ENCODE measurements at places on chromosomes 12 and 14. TPM values are rescaled to one million over a fixed set of nuclear protein-coding genes. Genes with fewer than 3 reads are reported as not detected.
A peak's percentile ranks its signal among the peaks of the same experiment; 100 is the strongest.

NKX2-1 gene
- not detected for total RNA-seq

KRT79 gene
- total RNA-seq, result not detected

MYH6 gene
- 0.28 TPM for total RNA-seq

HOXC4 gene
- total RNA-seq, result 2.3 TPM

PRKD1 gene
- 0.61 TPM for total RNA-seq

PLA2G1B gene
- total RNA-seq, result not detected

DNA sequence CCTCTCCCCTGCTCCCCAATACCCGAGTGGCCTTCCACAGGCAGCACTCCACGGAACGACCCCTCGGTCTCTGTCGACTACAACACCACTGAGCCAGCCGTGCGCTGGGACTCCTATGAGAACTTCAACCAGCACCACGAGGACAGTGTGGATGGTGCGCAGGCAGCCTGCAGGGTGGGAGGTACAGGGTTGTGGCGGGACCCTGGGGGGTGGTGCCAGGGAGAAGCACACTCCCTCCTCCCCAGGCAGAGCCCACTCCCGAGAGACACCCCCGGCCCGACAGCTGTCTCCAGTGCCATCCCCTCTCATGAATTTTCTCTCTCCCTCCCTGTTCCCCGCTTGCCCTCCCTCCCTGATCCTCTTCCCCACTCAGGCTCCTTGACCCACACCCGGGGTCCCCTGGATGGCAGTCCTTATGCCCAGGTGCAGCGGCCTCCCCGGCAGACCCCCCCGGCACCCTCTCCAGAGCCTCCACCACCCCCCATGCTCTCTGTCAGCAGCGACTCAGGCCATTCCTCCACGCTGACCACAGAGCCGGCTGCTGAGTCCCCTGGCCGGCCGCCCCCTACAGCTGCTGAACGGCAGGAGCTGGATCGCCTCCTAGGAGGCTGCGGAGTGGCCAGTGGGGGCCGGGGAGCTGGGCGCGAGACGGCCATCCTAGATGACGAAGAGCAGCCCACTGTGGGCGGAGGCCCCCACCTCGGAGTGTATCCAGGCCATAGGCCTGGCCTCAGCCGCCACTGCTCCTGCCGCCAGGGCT lies 9.0 kb downstream of the TNS2 start:
- H3K27ac ChIP-seq, result no peak overlapping the region
- H3K27me3 ChIP-seq, result no peaks in the 10 kb centered on the region
- peaks cover 19% of the 10 kb centered on the region for H3K4me1 ChIP-seq
- no peaks in the 10 kb centered on the region for H3K36me3 ChIP-seq
- DNase-seq, result no peak

DNA sequence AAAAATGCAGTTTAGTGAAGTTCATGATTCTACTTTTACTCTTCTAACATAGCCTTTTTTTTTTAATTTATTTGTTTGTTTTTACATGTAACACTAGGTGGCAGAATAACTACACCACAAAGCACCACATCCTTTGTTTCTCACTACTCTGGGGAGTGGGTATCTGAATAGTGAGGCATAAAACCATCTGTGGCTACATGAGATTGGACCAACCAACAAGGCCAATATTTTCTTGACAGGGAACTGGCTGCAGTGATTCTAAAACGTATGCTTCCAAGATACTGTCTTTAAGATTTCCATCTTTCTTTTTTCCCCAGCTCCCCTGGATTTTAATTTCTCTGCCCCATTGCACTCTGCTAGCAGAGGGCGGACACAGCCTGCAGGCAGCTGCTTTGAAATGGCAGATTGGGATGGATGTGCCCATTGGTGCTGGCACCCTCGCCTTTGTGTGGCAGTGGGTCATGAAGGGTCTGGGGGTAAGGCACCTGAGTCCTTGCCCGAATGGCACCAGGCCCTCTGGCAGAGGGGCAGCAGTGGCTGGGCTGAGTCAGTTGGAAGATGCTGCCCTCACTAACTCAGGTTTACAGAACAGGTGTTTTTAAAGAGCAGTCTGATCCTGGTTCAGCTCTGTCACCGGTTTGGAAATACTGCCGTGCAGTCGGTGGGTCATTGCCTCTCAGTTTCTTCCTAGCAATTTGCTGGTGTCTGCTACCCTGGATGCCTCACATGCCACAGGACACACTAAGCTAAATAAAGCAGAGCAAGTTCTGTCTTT lies 429.1 kb downstream of the RAD51B start:
- no peak overlapping the region for H3K4me3 ChIP-seq
- H3K4me1 ChIP-seq, result peaks cover 41% of the 10 kb centered on the region
- peak overlapping the region; percentile 65 for H3K27ac ChIP-seq
- H3K27me3 ChIP-seq, result no peaks in the 10 kb centered on the region

- H3K4me3 ChIP-seq, result no peak overlapping the region
- H3K4me1 ChIP-seq, result no peaks in the 10 kb centered on the region
- H3K36me3 ChIP-seq, result peaks cover 9% of the 10 kb centered on the region
- H3K27ac ChIP-seq, result no peak overlapping the region
These were observed 70.5 kb downstream of the GPR65 start for GRCh38 chr14:88075269-88075981.

DNA sequence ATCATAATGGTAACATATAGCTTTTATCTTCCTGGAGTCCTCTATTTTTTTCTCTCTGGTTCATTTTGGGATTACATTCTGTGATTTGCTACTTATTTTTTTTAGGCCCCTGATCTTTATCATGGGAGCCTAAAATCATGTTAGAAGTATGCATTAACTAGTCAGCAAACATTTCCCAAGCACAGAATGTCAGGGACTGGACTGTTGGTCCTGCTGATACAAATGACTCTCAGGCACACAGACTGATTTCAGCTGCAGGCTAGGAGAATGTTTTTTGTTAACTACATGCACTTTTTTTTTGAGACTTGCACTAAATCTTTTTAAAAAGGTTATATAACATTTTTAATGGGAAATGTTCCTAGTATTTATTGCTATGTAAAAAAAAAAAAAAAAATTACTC lies 131.1 kb downstream of the ACSS3 start:
- no peaks in the 10 kb centered on the region for H3K4me1 ChIP-seq
- H3K36me3 ChIP-seq, result no peaks in the 10 kb centered on the region
- no peak for DNase-seq
- no peak overlapping the region for H3K27ac ChIP-seq
- no peak overlapping the region for H3K4me3 ChIP-seq
- H3K27me3 ChIP-seq, result no peaks in the 10 kb centered on the region

DNA sequence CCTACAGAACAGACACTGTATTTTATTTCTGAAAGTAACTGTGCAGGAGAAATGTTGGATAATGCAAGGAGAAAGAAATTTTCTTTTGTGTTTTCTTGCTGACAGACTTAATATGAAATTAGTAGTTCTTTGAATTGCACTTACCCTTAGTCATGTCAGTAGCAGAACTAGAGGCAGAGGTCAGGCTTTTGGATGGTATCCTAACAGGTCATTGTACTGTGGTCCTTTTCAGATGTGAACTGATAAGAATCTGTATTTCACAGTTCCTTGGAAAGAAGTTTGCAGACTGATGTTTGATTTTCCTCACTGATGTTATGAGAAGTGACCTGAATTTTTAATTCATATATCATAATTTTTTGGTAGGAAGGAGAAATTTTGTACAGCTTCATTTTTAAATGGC lies 46.0 kb downstream of the VRK1 start:
- H3K27ac ChIP-seq, result no peak overlapping the region
- DNase-seq, result no peak
- no peaks in the 10 kb centered on the region for H3K27me3 ChIP-seq
- H3K4me3 ChIP-seq, result no peak overlapping the region

DNA sequence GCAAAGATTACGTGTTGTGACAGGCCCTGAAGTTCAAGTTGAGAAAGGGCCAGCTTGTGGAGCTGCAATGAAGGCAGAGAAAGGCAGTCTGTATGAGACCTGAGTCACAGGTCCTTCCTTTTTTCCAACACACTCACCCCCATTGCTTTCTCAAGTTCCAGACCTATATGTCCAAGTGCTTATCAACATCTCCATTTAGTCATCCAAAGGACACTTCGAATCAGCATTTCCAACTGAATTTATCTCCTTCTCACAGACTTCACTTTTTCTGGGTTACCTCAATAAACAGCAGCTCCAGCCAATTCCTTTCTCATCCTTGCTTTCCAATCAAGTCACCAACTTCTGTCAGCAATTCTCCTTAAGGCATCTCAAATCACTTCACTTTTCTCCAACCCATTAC lies 56.4 kb upstream of the KIF21A start:
- DNase-seq, result no peak
- H3K27ac ChIP-seq, result no peak overlapping the region
- no peaks in the 10 kb centered on the region for H3K36me3 ChIP-seq

DNA sequence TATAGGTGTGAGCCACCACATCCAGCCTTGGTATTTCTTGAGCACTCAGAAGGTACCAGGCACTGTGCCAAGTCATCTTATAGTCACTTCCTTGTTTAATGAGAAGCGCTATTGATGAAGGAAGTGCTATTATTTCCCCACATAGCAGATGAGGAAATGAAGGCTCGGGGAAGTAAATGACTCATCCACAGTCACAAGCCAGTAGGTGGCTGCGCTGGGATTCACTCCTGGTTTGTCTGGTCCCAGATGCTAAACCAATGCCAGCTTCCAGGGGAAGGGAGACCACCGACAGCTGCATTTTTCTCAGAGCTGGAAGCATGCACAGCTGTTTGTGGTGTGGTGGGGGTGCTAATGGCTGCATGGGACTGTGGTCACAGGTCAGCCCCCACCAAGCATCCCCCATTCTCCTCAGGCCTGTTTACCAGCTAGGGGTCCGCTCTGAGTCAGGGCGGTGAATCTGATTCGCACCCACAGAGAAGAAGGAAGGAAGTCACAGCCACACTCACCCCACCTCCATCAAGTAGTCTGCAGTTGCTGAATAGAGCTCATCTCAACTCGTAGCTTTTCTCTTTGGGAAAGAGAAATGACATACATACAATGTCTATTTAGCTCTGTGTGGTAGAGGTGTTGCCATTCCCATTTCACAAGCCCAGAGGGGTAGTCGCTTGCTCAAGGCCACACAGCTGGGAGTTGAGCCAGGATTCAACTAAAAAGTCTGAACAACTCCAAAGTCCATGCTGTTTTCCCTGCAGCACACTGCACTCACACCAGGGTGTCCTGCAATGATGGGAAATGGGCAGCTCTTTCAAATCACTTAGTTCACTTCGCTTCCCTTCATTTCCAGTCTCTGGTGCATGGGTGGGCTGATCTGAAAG lies 6.3 kb upstream of the LTBP2 start:
- H3K27me3 ChIP-seq, result peaks cover 24% of the 10 kb centered on the region
- H3K36me3 ChIP-seq, result no peaks in the 10 kb centered on the region
- DNase-seq, result peak; percentile 91
- peaks cover 85% of the 10 kb centered on the region for H3K4me1 ChIP-seq
- peak overlapping the region; percentile 79 for H3K4me3 ChIP-seq

- no peak overlapping the region for H3K4me3 ChIP-seq
- H3K27ac ChIP-seq, result no peak overlapping the region
- no peak for DNase-seq
- no peaks in the 10 kb centered on the region for H3K27me3 ChIP-seq
These were observed 16.4 kb upstream of the LMO3 start for GRCh38 chr12:16622338-16622737.

DNA sequence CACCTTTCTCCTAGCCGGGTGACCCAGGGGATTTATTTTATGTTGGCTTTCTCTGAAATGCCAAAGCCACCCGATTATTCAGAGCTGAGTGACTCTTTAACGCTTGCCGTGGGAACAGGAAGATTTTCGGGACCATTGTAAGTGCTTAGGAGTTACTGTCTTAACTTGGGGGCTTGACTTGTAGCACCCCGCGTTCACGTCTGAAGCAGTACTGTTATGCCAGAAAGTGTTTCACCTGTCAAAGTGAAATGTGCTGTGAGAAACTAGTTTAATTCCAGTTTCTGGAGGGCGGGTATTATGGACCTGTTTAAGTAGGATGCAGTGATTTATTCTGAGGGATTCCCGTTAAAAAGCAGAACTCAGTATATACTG lies 218 bp downstream of the LYSET start:
- no peak for DNase-seq
- no peaks in the 10 kb centered on the region for H3K27me3 ChIP-seq
- H3K27ac ChIP-seq, result peak overlapping the region; percentile 93
- H3K36me3 ChIP-seq, result peaks cover 13% of the 10 kb centered on the region
- peak overlapping the region; percentile 95 for H3K4me3 ChIP-seq

DNA sequence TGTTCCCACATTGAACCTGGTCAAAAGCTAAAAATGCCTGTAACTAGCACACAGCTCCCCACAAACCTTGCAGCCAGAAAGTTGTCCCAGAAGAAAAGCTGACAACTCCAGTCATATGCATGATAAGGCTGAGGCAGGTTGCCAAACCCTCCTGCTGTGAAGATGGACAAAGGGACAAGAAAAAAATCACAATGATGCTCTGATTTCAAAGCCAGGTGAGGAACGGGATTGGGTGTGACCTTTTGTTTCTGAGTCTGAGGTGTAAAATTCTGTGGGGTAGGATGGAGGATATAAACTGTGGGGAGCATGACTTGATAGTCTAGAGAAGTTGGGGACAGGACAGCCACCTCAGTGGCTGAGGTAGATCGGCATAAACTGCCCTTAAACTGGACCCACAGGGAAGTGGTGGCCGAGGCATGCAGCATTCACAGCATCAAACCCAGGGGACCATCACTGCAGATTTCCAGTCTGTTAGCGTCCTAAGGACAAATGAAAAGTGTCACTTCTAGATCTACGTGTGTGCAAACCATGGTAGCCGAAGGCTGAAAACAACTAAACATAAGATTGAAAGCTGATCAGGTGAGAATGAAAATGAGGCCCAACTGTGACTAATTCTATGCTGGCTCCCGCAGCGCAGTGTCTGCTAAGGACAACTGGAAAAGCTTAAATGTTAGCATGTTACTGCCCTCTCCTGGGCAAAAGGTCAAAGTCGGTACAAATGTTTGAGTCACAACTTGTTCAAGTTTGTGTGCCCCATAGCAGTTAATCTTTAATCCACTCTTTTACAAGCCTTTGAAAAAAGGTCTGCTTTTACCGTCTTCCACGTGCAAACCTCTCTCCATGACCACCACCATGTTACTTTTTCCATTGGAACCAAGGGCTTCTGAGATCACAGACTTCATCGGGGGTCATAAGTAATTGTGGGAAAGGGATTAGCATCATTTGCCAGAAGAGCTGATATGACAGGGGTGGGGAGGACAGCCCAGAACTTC lies 39.8 kb downstream of the GRIN2B start:
- no peak overlapping the region for H3K4me3 ChIP-seq
- H3K27me3 ChIP-seq, result peaks cover 26% of the 10 kb centered on the region
- peaks cover 6% of the 10 kb centered on the region for H3K36me3 ChIP-seq

- H3K36me3 ChIP-seq, result peaks cover 24% of the 10 kb centered on the region
- peaks cover 39% of the 10 kb centered on the region for H3K4me1 ChIP-seq
- DNase-seq, result no peak
- H3K4me3 ChIP-seq, result peak overlapping the region; percentile 90
- peak overlapping the region; percentile 91 for H3K27ac ChIP-seq
These were observed 90.3 kb downstream of the RPS6KA5 start for GRCh38 chr14:90970167-90970600.

- H3K27ac ChIP-seq, result no peak overlapping the region
- H3K4me3 ChIP-seq, result no peak overlapping the region
- no peak for DNase-seq
- H3K27me3 ChIP-seq, result peaks cover 16% of the 10 kb centered on the region
These were observed 13.8 kb upstream of the NELL2 start for GRCh38 chr12:44889926-44890325.

DNA sequence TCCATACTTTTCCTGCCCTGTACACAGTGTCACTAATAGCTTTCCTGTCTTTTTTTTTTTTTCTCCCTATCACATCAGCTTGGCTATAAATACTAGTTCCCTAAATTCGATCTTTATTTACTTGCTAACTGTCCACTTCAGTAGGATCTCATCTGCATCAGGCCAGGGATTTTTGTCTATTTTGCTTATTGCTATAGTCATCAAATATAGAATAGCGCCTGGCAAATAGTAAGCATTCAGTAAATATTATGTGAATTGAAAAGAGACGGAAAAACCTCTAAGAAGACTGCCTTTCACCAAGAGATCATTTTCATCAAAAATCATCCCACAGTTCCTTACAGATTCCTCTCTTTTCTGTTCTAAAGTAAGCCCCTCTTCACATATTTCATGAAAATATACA lies 429.1 kb downstream of the FLRT2 start:
- H3K4me3 ChIP-seq, result no peak overlapping the region
- no peak overlapping the region for H3K27ac ChIP-seq
- DNase-seq, result no peak
- no peaks in the 10 kb centered on the region for H3K27me3 ChIP-seq

Data from natural killer cell treated with Interleukin-12 subunit alpha and Interleukin-12 subunit beta and Interleukin-15 and Interleukin-18, amount 100 ng/mL, for 72 hours (primary cell).